ENCODE measurements at places on chromosomes 4 and X.

- DNase-seq = peak; percentile 57
Measured at GRCh38 chr4:31045724-31046318, 325.7 kb downstream of the PCDH7 start.

GRCh38 chr4:118417325-118417724 is 64.5 kb upstream of the PRSS12 start:
- DNase-seq = peak; percentile 99

DNA sequence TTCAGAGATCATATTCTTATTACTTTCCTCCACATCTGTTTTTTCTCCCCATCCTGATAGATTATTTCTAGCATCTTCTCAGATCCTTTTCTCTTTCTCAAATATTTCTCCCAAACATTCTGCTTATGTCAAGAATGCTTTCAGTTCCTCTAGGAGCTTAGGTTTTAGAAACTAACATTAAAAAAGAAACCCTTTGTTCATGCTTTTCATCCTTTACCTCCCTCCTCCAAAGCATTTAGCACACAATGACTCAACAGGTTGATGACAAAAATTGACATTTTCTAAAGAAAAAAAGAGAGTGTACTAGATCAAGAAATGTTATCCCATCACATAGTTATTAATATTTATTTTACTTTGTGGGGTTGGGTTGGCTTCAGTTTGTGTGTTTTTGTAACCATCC is 16.5 kb upstream of the ALB start:
- no peak for DNase-seq

DNA sequence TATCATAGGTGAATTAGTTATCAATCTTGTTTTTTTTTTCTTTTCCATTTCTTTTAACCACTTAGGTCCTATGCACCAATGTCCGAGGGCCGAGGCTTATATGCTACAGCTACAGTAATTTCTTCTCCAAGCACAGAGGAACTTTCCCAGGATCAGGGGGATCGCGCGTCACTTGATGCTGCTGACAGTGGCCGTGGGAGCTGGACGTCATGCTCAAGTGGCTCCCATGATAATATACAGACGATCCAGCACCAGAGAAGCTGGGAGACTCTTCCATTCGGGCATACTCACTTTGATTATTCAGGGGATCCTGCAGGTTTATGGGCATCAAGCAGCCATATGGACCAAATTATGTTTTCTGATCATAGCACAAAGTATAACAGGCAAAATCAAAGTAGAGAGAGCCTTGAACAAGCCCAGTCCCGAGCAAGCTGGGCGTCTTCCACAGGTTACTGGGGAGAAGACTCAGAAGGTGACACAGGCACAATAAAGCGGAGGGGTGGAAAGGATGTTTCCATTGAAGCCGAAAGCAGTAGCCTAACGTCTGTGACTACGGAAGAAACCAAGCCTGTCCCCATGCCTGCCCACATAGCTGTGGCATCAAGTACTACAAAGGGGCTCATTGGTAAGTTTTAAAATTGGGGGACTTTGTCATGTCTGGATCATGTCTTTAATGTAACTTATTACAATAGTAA is 250.7 kb downstream of the RAPGEF2 start:
- DNase-seq = no peak

DNA sequence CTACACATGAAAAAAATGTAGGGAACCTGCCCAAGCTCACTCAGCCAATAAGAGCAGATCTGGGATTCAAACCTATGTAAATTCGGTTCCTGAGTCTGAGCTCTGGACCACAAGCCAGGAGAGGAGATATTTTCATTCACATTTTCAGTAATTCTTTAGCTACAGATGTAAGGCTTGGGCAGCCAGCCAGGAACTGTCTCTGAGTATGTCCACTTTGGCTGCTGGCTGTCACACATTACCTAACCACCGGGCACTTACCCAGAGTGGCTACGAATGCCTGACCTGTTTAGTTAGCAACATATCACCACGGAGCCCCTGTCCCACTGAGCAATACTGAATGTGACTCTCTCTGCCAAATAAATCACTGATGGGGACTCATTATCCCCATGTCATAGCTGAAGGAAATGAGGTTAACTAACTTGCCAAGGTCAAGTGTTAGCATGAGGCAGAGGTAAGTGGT is 15.3 kb downstream of the USP46 start:
- DNase-seq = peak; percentile 29

DNA sequence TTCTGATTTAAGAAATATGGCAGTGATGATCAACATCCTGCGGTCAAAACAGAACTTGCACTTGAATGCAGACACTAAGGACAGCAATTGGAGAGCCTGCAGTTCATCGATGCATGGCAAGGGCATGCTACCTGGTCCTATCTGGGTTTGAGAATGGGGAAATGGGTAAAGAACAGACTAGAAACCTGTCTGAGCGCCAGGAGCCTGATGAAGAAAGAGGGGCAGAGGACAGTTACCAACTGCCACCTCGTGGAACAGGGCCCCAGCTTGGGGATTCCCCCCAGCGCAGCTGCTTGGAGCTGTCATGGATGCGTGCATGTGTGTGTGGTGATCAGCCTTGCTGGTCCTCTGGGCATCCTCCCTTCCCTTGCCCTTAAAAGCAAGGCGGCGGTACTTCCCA is 30.2 kb upstream of the NKRF start:
- DNase-seq = no peak

DNA sequence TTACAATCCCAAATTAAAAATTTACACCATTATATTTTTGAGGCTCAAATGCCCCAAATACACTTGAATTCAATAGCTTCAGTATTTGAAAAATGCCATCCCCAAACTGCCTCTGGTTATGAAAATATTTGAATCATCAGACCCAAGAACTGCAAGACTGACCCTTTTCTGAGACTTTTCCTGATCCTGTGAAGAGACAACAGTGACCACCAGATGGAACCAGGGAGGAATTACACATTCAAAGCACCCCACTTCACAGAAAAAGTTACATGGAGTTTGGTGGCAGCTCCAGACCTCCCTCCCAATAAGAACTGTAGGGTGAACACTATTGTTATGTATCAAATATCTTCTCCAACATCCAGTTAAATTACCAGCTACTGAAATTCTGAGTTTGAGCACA is 44.0 kb upstream of the SCD5 start:
- no peak for DNase-seq

DNA sequence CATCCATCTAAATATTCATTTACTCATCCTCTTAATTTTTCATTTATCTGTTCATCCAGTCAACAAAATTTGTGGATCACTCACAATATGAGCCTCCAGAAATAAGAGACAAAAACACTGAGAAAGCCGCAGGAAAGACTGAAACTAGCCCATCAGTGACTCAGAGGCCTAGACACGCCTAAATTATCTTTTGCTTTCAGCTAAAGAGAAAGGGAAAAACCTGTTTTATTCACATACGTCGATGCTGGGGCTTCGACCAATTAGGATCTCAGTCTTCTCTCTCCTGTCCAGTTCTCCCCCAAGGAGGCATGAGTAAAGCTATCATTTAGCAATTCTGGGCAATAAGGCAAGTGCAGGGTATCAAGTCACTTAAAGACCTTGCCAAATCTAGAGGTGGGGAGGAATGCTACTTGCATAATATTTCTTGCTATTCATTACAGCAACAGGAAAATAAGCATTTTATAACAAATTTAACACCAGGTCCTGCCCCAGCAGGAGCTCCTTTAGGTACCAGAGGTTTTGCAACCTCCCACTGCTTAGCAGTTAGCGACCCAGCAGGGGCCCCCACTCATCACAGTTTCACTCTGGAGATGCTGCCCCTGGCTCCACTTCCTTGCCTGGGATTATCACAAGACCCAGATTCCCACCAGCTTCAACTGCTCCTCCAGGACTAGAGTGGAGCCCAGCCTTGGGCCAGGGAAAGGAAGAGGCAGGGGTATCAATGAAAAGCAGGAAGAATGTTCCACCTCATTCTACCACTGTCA is 30.1 kb upstream of the TMEM154 start:
- DNase-seq = peak; percentile 97

GRCh38 chr4:55127521-55127920 is 2.1 kb upstream of the KDR start:
- DNase-seq = no peak

GRCh38 chr4:61772126-61772525 is 572.0 kb downstream of the ADGRL3 start:
- DNase-seq = peak; percentile 74

GRCh38 chr4:14445882-14446281 is 556.4 kb upstream of the CPEB2 start:
- DNase-seq = peak; percentile 89

DNA sequence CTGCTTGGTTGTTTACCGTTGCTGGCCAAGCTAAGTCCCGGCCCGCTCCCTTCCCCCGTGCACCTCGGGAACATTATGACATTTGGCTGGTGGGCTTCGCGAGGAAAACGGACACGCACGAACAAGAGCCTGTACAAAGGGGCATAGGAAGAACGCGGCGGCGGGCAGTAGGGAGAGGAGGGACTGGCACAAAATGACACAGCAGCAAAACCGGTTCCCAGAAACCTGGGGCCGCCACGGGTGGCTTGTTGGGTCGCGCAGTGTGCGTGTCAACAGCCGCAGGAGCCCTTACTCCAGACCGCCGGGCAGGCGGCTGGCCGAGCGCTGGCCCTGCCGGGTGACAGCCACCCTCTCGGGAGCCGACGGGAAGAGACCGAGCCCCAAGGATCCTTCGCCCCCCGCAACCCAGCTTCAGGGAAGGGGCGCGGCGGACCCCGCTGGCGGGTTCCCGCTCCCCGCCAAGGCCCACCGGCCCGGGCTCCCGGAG is 1.6 kb upstream of the LIN54 start:
- peak; percentile 19 for DNase-seq

- DNase-seq = peak; percentile 4
Measured at GRCh38 chrX:84907324-84907968, 96.2 kb upstream of the APOOL start.

- DNase-seq = no peak
Measured at GRCh38 chr4:169279108-169279507, 8.4 kb upstream of the SH3RF1 start.

DNA sequence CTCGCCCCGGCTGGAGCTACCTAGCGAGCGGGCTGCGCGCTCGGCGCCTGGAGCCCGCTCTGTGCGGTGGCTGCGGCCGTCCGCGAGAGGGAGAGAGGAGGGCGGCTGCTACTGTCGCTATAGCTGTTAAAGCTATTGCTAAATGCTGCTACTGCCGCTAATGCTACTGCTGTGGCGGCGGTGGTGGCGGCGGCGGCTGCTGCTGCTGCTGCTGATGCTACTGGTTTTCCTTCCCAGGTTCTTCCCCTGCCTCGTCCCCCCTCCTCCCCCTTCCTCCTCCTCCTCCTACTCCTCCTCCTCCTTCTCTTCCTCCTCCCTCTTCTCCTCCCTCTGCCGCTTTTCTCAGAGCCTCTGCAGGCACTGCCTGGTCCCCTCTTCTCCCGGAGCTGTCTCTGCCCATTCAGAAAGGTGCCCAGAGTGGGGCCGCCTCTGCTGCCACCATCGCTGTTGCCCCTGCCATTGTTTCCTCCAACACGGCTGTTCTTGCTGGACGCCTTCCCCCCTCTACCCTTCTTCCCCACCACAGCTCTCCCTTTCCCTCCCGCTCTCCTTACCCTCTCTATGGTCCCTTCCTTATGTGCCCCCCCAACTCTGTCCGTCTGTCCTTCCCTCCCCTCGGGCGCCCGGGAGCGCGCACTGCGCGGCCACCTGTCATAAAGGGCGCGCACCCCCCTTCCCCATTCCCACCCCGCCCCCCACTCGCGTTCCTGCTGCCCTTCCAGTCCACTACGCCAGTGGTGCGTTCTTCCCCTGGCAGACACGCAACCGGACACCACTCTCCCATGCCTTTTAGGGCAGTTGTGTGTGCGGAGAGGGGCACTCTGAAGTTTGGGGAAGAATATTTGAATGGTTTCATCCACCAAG is at the start of gene NEXMIF:
NEXMIF (minus strand) TSS at position 228 of the 864 bp plus-strand sequence.
- DNase-seq = peak; percentile 1

DNA sequence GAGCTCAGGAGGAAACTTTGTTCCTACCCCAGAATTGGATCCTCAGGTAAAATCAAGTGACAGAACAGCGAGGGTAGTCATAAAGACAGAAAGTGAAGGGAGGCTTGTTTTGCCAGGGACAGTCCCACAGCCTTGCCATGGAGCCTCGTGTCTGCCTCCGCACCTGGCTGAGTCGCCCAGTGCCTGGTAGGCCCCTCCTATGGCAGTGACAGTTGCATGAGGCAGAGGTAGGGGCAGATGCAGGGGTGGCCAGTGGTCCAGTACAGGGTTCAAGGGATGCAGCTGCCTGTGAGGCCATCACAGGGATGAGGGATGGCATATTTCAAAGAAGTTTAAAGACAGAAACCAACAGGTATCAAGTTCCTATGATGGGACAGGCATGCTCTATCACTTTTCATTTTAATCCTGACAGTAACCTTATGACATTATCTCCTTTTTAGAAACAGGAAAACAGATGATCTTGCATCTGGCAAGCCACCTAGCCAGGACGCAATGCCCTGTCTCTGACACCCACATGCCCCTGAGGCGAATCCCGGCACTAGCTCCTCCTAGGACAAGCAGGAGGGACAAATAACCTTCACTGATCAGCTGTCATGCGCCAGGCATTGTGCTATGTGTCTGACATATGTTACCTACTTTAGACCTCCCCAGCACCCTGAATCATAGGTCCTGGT is 127.4 kb upstream of the ENPP6 start:
- no peak for DNase-seq

DNA sequence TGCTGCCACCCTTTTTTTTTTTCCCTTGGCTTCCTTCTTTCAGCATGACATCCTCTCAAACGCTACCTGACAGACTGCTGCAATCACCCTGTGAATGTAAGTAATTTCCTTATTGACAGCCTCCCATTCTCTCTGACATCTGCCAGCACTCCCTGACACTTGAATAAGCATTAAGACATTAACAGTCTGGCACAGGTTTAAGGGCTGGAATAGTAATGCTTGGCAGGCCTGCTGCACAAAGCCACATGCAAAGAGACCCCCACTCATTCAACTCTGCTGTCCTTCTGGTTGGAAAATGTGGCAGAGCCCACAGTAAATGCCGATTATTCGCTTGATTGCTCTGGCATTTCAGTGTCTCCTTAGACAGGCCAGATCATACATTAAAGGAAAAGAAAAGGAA is 28.1 kb upstream of the RASGEF1B start:
- DNase-seq = no peak

GRCh38 chr4:31370866-31371465 is 650.8 kb downstream of the PCDH7 start:
- peak; percentile 55 for DNase-seq

GRCh38 chrX:10534611-10535010 is 85.8 kb downstream of the MID1 start:
- no peak for DNase-seq

GRCh38 chrX:106862972-106863688 is 40.0 kb downstream of the RIPPLY1 start:
- DNase-seq = peak; percentile 14

GRCh38 chr4:101304916-101305315 is 42.4 kb downstream of the PPP3CA start:
- DNase-seq = no peak

DNA sequence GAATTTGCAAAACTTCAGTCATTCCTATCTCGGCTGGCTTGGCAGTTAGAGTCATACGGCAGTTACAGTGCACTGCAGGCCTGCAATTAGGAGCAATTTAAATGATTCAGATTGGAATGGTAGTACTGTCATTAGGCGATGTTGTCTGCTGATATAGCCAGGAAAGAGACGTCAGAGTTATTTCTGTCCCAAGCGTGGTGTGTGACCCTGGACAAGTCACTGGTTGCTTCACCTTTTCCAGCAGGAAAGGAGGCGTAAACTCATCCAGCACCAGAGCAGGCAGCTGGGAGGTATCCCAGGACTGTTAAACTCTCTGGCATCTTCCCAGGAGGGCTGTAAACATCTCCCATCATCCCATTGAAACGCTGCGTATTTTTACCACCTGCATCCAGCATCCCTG is 836 bp upstream of the LNX1 start:
- DNase-seq = peak; percentile 57
